ENCODE measurements at places on chromosomes 7 and 10. TPM values are rescaled to one million over a fixed set of nuclear protein-coding genes. Genes with fewer than 3 reads are reported as not detected.
A peak's percentile ranks its signal among the peaks of the same experiment; 100 is the strongest.

MPP7 gene
- total RNA-seq, result 9.9 TPM

FAM20C gene
- 66.0 TPM for total RNA-seq

MICU1 gene
- total RNA-seq, result 37.1 TPM

GNGT1 gene
- not detected for total RNA-seq

TMEM236 gene
- 79.9 TPM for total RNA-seq

EPDR1 gene
- total RNA-seq, result 22.5 TPM

CPA2 gene
- total RNA-seq, result 12.6 TPM

DNA sequence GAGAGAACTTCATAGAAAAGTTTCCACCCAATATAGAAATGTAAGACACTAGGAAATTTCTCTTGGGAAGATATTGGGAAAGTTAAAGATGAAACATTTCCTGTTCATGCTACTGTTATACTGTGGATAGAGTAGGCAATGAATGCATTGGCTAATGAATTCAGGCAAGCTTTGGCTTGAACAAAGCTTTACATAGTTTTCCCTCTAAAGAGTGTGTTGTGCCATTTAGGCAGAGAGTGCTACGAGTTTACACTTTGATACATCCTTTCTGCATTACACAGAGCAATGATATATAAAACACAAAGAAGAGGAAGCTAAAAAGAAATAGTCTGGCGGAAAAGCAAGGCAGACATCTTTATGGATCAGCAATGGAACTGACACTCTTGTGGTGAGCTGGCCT is 125.9 kb upstream of the SHH start:
- H3K27me3 ChIP-seq, result no peaks in the 10 kb centered on the region
- no peak overlapping the region for H3K27ac ChIP-seq
- no peaks in the 10 kb centered on the region for H3K36me3 ChIP-seq

- no peak overlapping the region for H3K27ac ChIP-seq
- H3K4me1 ChIP-seq, result no peaks in the 10 kb centered on the region
- H3K27me3 ChIP-seq, result no peaks in the 10 kb centered on the region
- no peak for DNase-seq
- no peak overlapping the region for H3K4me3 ChIP-seq
Measured at GRCh38 chr10:58304099-58304633, 30.6 kb upstream of the UBE2D1 start.

GRCh38 chr7:137331378-137331777 is 12.2 kb downstream of the PTN start:
- no peaks in the 10 kb centered on the region for H3K36me3 ChIP-seq
- H3K4me1 ChIP-seq, result no peaks in the 10 kb centered on the region
- no peak overlapping the region for H3K27ac ChIP-seq
- no peak for DNase-seq
- no peak overlapping the region for H3K4me3 ChIP-seq
- H3K27me3 ChIP-seq, result no peaks in the 10 kb centered on the region

GRCh38 chr7:25786936-25787335 is 365.1 kb upstream of the NFE2L3 start:
- H3K27ac ChIP-seq, result peak overlapping the region; percentile 41
- H3K27me3 ChIP-seq, result no peaks in the 10 kb centered on the region
- no peaks in the 10 kb centered on the region for H3K4me1 ChIP-seq
- no peak overlapping the region for H3K4me3 ChIP-seq

DNA sequence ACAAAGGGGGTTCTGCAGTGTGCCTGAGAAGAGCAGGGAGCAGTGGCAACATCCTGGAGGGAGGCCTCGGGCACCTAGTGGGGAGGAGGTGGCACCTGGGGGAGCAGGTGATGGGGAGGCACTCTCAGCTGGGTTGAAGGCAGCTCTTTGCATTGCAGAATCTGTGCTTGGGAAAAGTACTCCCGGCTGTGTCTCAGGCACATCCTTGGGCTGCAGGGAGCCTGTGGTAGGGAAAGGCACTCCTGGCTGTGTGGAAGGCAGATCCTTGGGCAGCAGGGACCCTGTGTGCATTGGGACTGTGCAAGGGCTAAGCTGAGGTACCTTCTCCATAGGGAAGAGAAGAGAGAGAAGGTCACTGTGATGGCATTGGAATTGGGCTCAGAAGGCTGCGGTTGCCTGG is 52.8 kb upstream of the ANTXRL start:
- no peak overlapping the region for H3K27ac ChIP-seq
- no peak overlapping the region for H3K4me3 ChIP-seq
- no peaks in the 10 kb centered on the region for H3K36me3 ChIP-seq
- H3K27me3 ChIP-seq, result no peaks in the 10 kb centered on the region
- DNase-seq, result peak; percentile 24

GRCh38 chr10:80410578-80411145 is 2.3 kb downstream of the PRXL2A start:
- peaks cover 68% of the 10 kb centered on the region for H3K4me1 ChIP-seq
- H3K27ac ChIP-seq, result peak overlapping the region; percentile 12
- H3K4me3 ChIP-seq, result peak overlapping the region; percentile 10
- H3K36me3 ChIP-seq, result no peaks in the 10 kb centered on the region
- no peak for DNase-seq

DNA sequence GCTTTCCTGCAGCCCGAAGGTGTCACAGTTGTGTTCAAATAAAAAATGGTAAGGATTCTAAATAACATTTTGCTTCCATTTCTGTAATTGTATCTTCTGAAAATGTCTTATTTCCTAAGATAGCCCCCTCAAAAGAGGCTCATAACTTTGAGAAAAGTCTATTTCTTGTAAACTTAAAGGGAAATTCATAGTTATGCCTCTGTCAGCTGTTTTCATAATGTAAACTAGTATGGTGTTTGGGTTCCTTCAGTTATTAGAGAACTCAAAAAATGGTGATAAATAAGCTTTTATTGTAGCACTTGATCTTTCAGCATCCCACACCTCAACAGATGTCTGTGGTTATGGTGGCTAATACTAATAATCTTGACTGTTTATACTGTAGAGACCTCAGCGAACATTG is 57.1 kb downstream of the KLHDC10 start:
- no peaks in the 10 kb centered on the region for H3K36me3 ChIP-seq
- H3K4me3 ChIP-seq, result no peak overlapping the region
- no peaks in the 10 kb centered on the region for H3K4me1 ChIP-seq
- H3K27me3 ChIP-seq, result no peaks in the 10 kb centered on the region
- no peak for DNase-seq
